CD4-positive, CD25-positive, alpha-beta regulatory T cell (primary cell): ENCODE measurements at places on chromosomes 4 and X.

- DNase-seq = peak; percentile 32
Measured at GRCh38 chr4:88818631-88819470, 121.2 kb upstream of the NAP1L5 start.

DNA sequence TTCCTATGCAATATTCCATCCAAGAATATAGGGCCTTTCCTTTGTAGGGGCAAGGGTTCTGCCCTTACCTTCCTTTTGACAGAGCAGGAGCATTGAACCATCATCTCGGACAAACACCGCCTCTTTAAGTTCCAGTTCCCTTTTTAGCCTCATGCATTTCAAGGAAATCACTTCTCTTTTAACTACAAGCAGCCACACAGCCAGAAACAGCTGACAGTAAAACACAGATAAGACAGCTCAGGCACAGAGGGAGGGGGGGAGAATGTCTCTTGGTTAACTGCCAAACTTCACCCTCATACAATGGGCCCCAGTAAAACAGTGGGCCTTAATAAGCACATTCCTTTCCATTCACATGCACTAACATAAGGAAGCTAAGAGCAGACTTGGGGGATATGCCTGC is 648.3 kb downstream of the GABRG1 start:
- DNase-seq = no peak

GRCh38 chr4:27716693-27717430 is 856.2 kb downstream of the STIM2 start:
- no peak for DNase-seq

DNA sequence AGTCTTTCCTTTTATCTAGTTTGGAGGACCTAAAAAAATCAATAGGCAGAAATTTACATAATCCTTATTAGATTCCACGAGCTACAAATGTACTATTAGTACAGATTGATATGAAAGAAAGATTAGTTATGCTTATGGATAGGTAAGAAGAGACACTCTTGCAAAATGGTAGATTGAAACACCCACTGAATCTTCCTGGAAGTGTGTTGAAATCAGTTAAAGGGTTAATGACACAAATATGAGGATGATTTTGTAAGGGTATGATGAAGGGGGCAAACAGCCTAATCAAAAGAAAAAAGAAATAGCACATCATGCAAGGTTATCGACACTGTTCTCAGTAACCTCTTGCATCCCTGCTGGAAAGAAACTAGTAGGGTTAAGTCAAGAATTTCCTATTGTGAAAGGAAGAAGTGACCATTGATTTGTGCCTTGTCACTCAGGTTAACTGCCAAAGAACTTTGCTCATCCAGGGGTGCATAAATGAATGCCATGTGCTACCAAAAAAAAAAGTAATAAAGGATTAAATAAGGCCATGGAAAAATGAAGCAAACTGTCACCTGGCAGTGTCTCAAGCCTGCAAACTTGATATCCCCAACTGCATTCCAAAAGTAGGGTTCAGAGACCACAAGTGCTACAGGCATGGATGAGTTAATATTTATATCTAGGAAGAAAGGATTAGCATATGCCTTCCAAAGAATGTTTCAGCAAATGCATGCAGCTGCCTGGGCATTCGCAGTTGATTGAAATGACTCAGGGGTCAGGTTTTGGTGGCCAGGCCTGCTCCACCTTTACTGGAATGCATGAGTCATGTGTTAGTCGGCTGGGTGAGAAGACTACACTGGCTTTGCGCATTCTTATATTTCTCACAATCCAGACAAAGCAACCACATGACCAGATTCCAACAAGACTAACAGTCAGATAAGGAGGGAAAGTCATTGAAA is 78.3 kb upstream of the ATXN3L start:
- no peak for DNase-seq

DNA sequence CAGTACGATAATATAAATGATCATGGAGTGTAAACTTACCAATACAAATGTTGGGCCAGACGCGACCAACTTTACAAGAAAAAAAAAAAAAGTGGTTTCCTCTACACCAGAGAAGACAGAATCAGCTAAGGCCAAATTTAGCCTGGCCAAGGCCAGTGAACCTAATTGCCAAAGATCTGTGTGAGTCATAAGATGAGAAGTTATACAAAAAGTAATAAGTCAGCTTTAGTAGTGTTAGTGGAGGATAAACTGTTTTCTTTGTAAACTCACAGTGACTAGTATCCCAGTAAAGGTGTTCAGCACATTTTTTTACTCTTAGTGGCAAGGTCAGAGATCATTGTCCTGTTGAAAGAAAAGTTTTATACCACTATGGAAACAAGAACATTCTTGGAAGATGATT is 531.4 kb upstream of the TECRL start:
- no peak for DNase-seq

DNA sequence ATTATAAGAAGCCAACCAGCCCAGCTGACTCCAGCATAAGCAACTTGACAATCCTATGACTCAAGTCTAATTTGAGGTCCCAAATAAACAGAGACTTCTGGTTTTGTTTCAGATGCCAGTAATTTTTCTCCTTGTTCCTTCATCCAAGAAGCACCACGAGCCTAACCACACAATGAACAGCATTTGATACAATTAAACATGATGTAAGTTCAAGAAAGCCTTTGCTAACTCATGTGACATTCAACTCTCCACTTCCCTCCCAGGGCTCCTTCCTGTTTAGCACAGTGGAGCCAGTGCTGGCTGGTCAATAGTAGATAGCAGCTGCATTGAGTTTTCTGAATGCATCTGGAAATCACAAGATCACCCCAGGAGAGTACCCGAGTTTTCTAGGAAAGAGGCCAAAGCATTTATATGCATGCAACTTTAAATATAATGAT is 206.3 kb downstream of the ARHGAP24 start:
- DNase-seq = no peak

- no peak for DNase-seq
Measured at GRCh38 chrX:6732101-6732500, 197.2 kb upstream of the VCX3A start.

DNA sequence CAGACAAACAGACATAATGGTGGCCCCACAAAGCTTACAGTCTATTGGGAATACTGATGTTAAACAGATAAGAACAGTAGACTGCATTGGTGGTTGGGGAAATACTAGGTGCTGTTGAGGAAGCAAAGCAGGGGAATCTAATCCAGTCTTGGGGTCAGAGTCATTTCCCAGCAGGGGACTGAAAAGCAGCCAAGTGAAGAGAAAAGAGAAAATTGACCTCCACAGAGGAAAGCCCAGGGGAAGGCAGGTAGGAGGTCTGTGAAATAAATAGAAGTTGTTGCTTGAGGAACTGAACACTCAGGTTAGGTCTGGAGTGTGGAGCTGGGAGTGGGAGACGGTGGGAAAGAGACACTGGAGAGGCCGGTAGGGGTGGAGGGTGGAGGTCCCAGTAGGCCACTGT is 33.0 kb upstream of the LEF1 start:
- DNase-seq = no peak

GRCh38 chr4:107708225-107708624 is 11.8 kb downstream of the PAPSS1 start:
- DNase-seq = no peak

GRCh38 chrX:19874391-19875049 is 12.9 kb downstream of the SH3KBP1 start:
- no peak for DNase-seq

- DNase-seq = no peak
Measured at GRCh38 chr4:75710246-75710645, 14.1 kb upstream of the USO1 start.

- no peak for DNase-seq
Measured at GRCh38 chr4:140533951-140534480, 10.0 kb downstream of the ELMOD2 start.

DNA sequence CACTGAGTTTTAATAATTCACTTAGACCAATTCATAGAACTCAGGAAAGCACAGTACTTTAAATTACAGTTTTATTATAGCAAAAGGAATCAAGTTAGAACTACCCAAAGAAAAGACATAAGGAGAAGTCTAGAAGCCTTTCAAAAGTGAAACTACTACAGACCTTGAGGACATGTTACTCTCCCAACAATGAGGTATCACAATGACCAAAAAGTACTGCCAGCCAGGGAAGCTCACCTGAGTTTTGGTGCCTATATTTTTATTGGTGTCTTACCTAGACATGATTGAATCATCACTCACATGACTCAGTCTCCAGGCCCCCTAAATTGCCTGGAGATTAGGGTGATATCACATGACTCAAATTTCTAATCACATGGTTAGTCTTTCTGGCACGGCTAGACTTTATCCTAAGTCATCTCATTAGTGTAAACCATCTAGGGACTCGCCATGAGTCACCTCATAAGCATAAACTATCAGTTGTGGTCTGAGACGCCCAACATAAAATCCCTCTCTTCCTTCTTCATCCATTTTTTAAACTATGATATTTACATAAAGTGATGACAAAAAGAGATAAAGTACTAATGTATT is 372.3 kb downstream of the TMA16 start:
- DNase-seq = no peak

GRCh38 chr4:121696581-121697461 is at the start of gene ANXA5:
ANXA5 (minus strand) TSS chr4:121696980; CDS start chr4:121696589, 391 bp downstream.
- DNase-seq = peak; percentile 60

- no peak for DNase-seq
Measured at GRCh38 chr4:10212400-10212799, 95.8 kb upstream of the WDR1 start.

DNA sequence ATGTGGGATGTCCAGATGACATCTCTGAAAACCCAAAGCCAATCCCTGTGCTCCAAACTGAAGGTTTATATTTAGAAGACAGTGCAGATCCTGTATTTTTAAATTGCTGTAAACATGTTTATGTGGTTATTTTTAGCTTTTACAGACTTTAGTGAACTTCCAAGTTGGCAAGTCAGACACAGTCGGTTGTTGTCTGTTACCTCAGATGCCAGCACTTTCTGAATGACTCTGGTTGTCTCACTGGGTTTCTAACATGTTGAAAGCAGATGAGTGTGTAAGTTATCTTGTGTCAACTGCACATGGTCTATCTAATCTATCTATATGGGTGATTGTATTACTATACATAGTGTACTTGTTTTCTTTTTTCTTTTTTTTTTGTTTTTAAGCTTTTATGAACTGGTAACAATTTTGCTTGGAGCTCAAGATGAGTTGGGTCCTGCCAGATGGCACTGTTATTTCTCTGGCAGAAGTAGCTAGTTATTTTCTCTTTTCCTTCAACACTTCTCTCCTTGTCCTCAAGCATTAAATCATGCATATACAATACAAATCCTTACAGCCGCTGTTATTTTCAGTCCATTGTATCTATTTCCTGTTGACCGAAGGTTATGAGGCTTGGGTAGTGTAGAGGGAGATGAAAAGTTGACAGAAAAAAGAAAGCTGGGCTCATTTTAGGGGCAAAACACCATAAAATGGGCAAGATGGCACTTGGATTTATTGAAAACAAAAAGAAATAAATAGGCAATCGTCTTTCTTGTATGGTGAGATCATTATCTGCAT is 66.3 kb downstream of the GAB1 start:
- DNase-seq = no peak

GRCh38 chr4:184588893-184589292 is 60.4 kb downstream of the CASP3 start:
- no peak for DNase-seq

DNA sequence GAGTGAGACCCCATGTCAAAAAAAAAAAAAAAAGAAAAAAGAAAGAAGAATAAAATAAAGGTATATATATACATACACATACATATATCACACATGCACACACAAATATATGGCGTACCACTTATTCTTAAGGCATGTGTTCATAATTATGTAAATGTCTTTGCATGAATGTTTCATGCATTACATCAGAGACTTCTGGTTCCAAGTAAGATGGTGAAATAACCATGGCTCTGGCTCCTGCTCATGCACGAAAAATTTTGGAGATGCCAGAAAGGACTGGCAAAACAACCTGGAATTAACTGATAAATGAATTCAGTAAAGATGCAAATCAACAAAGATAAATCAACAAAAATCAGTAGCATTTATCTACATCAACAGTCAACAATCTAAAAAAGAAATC is 19.7 kb upstream of the FHIP1A start:
- DNase-seq = no peak

DNA sequence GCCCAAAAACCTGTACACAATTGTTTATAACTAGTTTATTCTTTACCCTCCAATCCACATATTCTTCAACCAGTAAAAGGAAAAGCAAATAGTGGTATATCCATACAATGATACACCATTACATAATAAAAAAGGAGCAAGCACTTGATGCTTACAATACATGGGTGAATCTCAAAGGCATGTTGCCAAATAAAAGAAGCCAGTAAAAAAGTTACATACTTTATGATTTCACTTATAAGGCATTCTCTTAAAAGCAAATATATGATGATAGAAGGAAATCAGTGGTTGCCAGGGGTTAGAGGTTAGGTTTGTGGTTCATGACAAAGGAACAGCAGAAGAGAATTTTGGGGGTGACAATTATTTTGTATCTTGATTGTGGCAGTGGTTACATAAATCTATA is 896.1 kb upstream of the LCORL start:
- no peak for DNase-seq

GRCh38 chr4:70925899-70926635 is 23.9 kb downstream of the MOB1B start:
- DNase-seq = peak; percentile 32

DNA sequence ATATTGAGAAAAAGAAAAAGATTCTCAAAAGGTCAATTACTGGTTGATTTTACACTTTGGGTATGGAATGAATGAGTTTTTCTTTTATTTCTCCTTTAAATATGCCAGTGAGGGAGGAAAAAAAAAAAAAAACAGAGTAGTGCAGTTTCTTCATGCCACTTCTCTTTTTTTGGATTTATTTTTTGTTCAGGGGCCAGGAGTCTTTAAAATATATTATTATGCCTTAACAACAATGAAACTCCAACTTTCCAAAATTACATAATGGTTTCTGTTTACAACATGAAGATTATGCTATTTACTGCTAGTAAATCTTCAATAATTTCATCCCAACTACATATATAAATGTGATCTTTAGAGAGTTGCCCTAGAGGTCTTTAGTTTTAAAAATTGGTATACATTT is 31.9 kb downstream of the DTHD1 start:
- no peak for DNase-seq

DNA sequence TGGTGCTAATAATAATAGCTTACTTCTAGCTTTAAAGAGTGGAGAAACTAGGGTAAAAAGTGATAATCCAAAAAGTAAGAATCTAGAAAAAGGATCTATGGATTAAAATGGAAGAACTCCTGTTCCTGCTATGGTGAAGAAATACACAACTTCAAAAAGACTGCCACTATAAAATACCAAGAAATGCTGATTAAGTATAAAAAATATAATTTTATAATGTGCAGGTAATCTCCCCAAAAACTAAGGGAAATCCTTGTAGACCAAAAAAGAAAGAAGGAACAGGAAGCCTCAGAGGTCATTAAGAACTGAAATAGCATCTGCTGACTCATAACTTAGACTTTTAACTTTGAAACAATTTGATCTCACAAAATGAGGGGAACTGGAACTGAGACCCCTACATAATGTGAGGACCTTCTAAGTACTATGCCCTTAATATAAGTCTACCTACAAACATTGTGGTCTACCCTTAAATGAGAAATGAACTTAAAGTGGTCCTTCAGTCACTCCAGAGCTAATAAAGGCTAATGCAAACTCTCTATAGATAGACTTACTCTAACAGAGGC is 50.6 kb upstream of the SRPX start:
- DNase-seq = no peak

DNA sequence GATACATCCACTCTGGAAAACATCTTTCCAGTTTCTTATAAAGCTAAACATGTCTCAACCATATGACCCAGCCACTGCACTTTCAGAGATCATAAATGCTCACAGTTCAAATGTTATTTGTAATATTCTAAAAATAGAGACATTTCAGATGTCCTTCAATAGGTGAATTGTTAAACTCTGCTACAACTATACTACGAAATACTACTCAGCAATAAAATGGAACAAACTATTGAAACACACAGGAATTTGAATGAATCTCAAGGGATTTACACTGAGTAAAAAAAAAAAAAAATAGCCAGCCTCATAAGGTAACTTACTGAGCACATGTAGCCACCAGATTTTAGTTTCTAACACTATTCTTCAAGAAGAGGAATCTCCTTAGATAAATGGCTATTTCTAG is 253.9 kb downstream of the PCDH18 start:
- no peak for DNase-seq
